Heart left ventricle (tissue), 16 donors: ENCODE measurements at places on chromosomes 4 and X.

- no peak for DNase-seq
Measured at GRCh38 chr4:33316578-33316977, 2596.4 kb downstream of the PCDH7 start.

DNA sequence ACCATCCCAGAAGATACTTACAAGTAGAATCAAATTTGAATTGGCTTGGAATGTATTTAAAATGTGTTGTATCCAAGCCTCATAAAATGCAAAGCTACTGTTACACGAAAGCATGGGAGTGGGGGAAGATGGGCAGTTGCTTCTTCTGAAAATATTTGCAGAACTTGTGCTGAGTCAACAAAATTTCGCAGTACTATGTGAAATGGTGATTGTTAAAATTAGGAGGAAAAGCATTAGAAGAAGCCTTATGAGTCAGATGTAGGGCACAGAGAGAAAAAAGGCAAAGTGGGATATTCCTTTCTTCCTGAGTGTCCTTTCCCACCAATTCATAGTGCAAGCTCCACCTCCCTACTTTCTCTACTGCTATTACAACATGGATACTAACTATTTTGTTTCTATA is 332.7 kb downstream of the PRDM5 start:
- no peak for DNase-seq

- no peak for DNase-seq
Measured at GRCh38 chr4:7892212-7893019, 47.2 kb downstream of the AFAP1 start.

GRCh38 chrX:112094729-112095128 is 12.2 kb upstream of the TRPC5 start:
- no peak for DNase-seq

- no peak for DNase-seq
Measured at GRCh38 chrX:24702362-24703184, 8.9 kb downstream of the POLA1 start.

- DNase-seq = no peak
Measured at GRCh38 chr4:40515398-40516293, 114.0 kb downstream of the RBM47 start.
